Left ventricle myocardium inferior (tissue), 1 donor: ENCODE measurements at places on chromosomes 13 and 19. TPM values are rescaled to one million over a fixed set of nuclear protein-coding genes. Genes with fewer than 3 reads are reported as not detected.

DNA sequence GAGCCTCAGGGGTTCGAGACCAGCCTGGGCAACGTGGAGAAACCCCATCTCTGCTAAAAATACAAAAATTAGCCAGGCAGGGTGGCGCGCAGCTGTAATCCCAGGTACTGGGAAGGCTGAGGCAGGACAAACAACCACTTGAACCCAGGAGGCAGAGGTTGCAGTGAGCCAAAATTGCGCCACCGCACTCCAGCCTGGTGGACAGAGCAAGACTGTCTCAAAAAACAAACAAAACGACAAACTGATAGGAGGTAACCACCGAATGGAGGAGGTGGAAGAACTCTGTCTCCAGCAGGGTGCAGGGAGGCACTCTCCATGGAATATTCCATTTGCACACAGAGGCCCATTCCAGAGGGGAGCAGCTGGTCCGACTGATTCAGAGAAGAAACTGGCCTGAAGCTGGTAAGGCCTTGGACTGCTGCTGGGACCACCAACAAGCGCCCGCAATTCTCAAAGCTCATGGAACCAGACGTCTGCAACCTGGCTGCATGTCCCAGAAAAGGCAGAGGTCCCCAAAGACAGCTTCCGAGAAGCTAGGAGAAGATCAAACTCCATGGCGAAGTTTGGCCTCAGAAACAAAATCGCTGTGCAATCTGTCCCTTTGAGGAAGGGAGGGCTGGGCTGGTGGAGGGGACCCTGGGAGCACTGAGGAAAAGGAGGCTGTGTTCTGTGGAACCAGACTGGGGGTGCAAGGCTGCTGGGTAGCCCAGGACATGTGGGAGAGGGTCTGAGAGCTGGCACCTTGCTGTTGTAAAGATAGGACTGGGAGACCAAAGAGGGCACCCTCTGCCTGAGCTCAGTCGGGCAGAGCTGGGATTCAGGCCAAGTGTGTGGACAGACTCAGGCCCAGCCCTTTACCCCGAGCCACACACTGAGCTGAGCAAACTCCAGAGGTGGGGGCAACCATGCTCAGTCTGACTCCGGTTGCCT lies 35.2 kb downstream of the SLC25A42 start:
- H3K27me3 ChIP-seq = no peaks in the 10 kb centered on the region
- peaks cover 41% of the 10 kb centered on the region for H3K36me3 ChIP-seq
- H3K4me3 ChIP-seq = no peak overlapping the region
- DNase-seq = no peak
- H3K27ac ChIP-seq = no peak overlapping the region
- no peaks in the 10 kb centered on the region for H3K4me1 ChIP-seq

DNA sequence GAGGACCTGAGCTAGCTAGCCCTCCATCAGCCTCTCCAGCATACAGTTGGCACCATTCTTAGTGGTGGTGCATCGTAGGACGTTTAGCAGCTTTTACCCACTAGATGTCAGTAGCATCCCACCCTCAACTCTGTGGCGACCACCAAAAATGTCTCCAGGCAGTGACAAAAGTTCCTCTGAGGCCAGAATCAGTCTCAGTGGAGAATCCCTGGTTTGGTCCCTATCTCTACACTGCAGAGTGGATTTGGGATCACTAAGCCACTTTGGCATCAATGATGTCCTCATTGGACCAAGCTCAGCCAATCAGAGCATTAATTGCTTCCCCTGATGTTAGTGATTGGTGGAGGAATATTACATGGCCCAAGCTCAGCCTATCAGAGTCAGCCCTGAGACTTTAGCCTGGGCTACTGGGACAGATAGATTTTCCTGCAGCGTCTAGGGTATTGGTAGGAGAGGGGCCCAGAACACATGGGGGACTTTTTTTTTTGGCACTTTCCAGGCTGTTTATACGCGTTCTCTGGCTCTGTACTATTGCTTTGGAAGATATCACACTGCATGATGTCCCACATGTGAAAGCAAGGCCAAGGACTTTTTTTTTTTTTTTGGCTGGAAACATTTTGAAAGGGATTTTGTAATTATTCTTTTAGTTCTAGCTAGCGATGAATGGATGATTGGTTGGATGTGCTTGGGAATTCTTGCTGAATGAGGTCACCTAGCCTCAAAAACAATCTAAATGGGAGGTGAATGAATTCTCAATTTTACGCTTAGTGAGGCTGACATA lies 7.0 kb downstream of the TMEM221 start:
- no peaks in the 10 kb centered on the region for H3K4me1 ChIP-seq
- H3K27ac ChIP-seq = no peak overlapping the region
- no peak overlapping the region for H3K4me3 ChIP-seq
- no peak for DNase-seq
- H3K27me3 ChIP-seq = no peaks in the 10 kb centered on the region
- H3K36me3 ChIP-seq = no peaks in the 10 kb centered on the region

DNA sequence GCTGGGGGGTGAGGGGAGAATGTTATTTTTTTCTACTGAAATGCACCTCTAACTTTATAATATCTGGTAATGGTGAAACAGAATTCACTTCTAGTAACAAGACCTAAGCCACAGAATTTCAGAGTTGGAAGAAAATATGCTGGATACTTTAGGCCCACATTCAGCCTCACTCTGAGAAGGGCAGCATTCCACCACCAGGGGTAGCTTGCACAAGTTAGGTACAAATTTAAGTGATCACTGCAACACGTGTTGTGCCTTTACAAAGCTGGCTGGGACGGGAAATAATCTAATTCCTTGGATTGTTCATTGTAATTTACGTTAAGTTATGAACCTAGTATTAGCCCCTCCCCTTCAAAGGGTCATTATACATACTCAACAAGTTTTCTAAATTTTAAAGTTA lies 192.3 kb downstream of the RGCC start:
- no peaks in the 10 kb centered on the region for H3K36me3 ChIP-seq
- no peak for DNase-seq
- no peak overlapping the region for H3K4me3 ChIP-seq
- peak overlapping the region; percentile 77 for H3K27ac ChIP-seq
- peaks cover 58% of the 10 kb centered on the region for H3K4me1 ChIP-seq

DNA sequence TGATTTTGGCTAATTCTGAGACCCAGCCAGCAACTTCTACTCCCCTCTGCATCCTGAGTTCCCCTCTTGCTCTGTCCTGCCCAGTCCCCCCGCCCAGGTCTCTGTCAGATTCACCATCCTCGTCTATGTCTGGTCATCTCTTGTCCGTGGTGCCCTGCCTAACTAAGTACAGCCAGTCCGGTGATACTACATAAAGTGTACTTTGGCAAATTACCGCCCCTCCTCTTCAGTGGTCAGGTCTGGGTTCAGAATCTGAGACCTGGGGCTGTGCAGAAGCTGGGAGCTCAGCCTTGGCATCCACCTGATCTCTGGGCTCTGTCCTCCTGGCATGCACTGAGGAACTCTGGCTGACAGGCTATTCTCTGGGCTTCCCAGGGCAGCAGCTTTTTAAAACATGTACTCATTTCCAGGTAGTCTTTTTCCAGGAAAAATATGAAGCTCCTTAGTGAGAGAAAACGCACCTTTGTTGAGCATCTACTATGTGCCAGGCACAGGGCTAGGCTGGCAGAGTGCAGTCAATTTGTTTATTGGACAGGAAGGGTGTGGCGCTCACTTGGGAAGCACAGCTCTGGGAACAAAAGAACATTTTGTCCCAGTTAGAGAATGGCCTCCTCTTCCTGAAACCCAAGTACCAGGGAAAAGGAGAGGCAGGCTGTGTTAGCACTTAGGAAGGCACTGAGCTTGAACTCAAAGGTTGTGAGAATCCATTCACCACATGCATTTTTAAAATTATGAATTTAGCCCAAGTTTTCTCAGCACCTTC lies 88.9 kb downstream of the TSHZ3 start:
- peaks cover 74% of the 10 kb centered on the region for H3K27me3 ChIP-seq
- H3K4me1 ChIP-seq = peaks cover 15% of the 10 kb centered on the region
- H3K4me3 ChIP-seq = no peak overlapping the region
- no peak for DNase-seq

GRCh38 chr19:47256693-47257410 lies 527 bp downstream of the CCDC9 start:
- peak overlapping the region; percentile 96 for H3K27ac ChIP-seq
- H3K36me3 ChIP-seq = peaks cover 34% of the 10 kb centered on the region
- peak overlapping the region; percentile 75 for H3K4me3 ChIP-seq
- H3K4me1 ChIP-seq = peaks cover 35% of the 10 kb centered on the region

PSPN gene
- total RNA-seq = 1.2 TPM

DNAAF3 gene
- 1.8 TPM for total RNA-seq
